ENCODE measurements at places on chromosomes 3 and 15.

GRCh38 chr3:72789786-72790185 lies 58.5 kb downstream of the SHQ1 start:
- no peak for DNase-seq

- DNase-seq, result no peak
These were observed 94.5 kb downstream of the SERPINI1 start for GRCh38 chr3:167830007-167830406.

DNA sequence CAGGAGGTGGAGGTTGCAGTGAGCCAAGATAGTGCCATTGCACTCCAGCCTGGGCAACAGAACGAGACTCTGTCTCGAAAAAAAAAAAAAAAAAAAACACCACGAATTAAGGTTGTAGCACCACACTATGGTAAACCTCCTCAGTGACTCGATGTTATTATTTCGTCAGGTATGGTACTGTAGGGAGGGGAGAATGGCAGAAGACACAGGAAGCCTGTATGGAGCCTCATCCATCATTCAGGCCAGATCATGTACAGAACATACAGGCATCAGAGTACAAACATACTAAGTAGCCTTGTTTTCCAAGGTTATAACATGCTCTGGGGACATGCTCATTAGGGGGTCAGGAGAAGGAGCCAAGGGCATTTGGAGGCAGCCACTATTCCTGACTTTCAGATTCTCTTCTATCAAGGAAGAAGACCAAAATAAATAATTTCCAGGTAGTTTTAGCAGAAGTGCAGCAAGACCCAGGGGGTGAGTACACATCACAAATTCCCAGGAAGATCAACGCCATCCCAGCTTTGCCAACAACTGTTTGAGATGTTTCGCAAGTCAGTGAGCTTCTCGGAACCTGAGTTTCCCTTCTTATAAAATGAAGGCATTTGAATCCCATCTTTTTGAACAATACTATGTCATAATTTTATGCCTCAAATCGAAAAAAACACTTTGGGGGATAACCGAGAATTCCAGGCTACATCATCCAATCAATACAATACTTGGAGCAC lies 79.8 kb downstream of the FOXP1 start:
- DNase-seq, result no peak

GRCh38 chr3:138327831-138328230 lies 1.8 kb downstream of the NME9 start:
- no peak for DNase-seq

GRCh38 chr3:187746442-187747281 lies 1.4 kb upstream of the BCL6 start:
- DNase-seq, result no peak

GRCh38 chr3:26259176-26259575 lies 363.4 kb upstream of the LRRC3B start:
- DNase-seq, result no peak

DNA sequence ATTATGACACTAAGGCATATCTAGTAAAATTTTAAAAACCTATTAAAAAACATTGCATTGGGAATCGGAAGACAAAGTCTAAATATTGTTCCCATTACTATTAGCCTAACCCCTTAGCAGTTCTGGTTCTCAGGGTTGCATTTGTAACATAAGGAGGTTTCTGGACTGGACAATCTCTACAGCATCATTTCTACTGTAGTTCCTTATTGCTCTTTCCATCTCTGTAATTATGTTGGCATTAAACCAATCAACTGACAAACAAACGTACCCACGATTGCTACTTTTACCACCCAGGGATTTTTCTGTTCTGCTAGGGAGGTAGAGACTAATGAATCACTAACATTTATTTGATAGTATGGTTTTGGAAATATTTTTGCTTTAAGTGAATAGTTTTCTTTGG lies 190.8 kb downstream of the CBLB start:
- DNase-seq, result no peak

GRCh38 chr3:6571448-6571847 lies 289.5 kb upstream of the GRM7 start:
- no peak for DNase-seq

DNA sequence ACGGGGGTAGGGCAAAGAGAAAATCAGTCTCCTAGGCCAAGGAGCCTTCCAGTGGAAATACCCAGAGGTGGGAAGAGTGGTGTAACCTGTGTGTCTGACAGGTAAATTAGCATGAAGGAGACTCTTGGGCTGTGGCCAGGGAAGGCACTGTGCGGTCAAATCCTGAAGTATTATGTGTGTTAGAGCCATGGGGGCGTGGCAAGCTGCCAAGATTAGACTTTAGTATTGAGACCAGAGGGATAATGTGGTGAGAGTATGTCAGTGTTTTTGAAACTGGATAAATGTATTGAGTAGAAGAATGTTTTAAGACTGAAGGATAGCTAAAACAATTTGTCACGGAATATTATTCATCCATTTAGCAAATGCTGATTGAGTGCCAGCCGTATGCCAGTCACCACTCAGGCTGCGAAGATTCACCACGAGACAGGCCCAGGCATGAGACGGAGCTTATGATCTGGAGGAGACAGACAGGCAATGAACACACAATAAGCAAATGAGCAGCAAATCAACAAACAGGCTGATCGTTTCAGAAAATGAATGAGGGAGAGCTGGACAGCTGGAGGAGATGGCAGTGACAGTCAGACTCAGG lies 445.9 kb downstream of the MCTP2 start:
- no peak for DNase-seq

GRCh38 chr3:178203165-178203564 lies 333.1 kb upstream of the KCNMB2 start:
- no peak for DNase-seq

- DNase-seq, result no peak
These were observed 135.1 kb downstream of the TBL1XR1 start for GRCh38 chr3:177062052-177062732.

GRCh38 chr15:40438712-40439111 lies 2.0 kb upstream of the BAHD1 start:
- no peak for DNase-seq

DNA sequence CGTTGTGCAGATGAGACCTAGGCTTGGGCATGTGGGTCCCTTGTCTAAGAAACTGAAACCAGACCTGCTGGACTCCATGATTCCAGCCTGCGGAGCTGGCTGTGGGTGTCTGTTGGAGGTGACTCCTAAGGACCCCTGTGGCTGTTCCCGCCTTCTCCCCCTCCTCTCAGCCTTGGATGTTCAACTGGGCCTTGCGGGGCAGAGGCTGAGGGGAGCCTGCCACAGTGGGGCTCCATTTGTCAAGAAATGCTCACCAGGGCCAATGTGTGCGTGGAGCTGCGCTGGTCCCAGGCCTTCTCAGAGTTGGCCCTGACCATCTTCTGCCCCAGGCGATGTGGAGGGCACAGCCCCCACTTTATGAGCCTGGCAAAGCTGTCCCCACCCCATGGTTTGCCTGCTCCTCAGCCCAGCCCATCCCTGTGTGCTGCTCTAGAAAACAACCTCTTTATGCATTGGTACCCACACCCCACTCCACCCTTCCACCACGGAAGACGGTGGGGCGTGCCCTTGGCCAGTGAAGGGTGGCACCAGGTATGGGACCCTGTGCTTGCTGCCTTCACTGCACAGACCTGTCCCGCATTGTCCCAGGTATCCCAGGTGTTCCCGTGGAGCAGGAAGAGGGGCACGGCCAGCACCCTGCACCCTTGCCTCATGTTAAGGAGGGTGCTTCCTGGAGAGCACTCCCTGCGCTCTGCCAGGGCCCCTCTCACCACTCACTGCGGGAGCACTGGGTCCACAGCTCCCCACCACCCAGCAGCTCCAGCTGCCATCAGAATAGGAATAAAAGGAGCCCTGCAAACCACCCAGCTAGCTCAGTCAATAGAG lies 7.9 kb downstream of the MESP2 start:
- peak; percentile 37 for DNase-seq

- DNase-seq, result no peak
These were observed 242.1 kb downstream of the CBLB start for GRCh38 chr3:105626739-105627138.

GRCh38 chr15:30824518-30825195 lies 79.1 kb upstream of the FAN1 start:
- no peak for DNase-seq

DNA sequence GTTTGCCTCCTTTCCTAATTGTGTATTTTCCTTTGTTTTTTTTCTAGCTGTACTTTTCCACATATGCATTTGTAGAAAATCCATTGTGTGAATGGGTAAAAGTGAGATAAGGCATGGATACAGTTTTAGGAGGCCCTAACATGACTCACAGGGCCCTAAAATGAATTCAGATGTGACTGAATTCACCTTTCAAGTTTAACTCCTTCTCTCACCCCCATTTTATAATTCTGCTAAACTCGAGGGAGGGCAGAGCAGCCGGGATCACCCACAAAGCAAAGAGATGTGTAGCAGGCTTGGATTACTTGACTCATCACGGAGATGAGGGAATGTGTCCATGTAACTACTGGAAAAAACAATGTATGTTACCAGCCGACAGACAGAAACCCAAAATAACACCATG lies 59.9 kb downstream of the FOXP1 start:
- DNase-seq, result no peak

DNA sequence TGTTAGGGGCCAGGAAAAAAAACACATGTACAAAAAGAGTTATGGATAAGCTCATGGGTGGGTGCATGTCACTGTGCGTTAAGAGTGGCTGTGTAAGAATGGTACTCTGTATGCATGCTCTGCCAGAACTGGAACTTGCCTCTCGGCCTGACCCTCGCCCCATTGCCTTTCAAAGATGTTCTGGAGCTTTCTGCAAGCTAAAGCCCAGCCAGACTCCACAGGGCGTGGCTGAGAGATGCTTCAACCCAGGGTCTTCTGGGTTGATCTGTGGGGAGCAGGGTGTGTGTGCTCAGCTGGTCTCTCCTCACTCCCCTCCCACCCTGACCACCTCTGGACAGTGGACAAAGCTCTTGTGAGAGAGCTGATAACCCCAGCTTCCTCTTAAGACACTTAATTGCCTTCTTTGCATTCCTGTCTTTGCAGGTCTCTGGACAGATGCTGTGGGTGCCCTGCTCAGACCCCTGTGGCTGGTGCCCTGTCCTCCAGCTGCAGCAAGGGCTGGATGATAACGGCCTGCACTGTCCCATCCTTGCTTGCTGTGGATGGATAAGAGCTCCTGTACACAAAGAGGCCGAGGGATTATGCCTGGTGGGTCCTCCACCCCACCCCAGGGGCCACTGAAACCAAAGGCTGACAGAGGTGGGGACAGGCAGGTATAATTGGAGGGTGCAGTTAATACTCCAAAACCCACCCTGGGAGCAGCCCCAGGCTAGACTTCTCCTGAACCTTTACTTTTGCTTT lies 28.7 kb downstream of the ALDH1L1 start:
- DNase-seq, result no peak

DNA sequence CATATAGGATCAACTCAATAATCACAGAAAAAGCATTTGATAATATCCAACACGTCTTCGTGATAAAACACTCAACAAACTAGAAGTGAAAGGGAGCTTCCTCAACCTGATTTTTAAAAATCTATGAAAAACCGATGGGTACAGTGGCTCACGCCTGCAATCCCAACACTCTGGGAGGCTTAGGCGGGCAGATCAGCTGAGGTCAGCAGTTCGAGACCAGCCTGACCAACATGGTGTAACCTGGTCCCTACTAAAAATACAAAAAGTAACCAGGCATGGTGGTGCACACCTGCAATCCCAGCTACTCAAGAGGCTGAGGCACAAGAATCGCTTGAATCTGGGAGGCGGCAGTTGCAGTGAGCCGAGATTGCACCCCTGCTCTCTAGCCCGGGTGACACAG lies 2.2 kb upstream of the MFGE8 start:
- DNase-seq, result no peak

- DNase-seq, result no peak
These were observed 36.2 kb downstream of the CDCP1 start for GRCh38 chr3:45109771-45110508.

GRCh38 chr3:36674816-36675215 lies 89.5 kb downstream of the DCLK3 start:
- DNase-seq, result no peak

DNA sequence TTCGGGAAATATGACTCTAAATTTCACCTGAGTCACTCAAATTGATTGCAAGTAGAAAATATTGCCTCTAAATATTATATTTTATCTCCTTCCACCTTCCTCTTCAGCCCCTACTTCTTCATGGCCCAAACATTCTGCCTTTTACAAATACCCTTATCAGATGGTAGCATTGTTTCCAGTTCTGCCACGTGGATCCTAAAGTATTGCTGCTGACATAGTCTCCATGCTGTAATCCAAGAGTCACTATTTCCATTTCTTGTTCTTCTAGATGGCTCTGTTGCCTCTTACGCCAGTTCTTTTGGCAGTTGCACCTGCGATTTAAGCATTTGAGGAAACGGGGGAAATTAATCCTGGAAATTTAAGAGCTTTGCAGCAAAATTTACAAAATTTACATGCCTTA lies 13.6 kb downstream of the LMOD3 start:
- DNase-seq, result no peak

- DNase-seq, result no peak
These were observed 38.4 kb upstream of the SLC6A11 start for GRCh38 chr3:10777627-10778026.

DNA sequence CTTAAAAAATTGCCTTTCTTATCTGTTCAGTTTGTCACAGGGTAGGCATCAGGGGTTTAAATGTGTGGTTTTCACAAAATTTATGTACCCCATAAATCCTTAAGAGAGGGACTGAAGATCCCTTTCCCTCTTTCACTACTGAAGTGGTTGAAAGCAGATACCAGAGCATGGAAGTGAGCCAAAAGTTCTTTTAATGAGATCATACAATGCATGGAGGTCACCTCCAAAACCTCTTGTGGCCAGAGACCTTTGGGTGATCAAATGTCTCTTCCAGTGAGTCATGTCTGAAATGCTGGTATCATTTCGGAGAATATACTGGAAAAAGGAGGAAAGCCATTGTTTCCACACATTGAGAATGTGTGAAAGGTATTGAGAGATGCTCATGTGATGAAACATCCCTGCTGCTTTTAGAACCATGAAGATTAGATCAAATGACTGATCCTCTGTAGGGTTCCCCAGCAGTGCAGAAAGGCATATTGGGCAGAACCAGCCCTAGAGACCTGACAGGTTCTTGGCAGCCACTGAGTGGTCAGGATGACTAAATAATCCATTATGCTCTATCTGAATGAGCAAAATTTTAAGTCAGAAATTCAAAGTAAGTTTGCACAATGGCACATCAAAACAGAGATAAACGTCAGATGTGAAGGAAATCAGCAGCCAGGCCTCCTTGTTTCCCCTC lies 165.8 kb upstream of the SLC2A2 start:
- no peak for DNase-seq

DNA sequence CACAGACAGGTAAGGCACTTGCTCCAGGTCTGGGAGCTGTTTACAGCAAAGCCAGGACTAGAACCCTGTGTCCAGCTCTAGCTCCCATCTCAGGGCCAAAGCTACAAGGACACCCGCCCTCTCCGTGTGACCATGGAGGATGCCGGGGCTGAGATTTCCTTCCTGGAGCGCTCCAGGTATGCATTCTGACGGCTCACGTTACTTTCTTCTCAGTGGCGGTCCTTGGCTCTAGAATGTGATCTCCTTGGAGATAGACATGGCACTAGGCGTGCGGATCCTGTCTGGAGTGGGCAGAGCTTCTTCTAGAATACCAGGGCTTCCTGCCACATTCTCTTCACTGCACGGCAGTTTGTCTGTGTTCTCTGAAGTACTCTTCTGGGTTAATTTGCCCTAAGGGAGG lies 185.7 kb downstream of the OPA1 start:
- no peak for DNase-seq

GRCh38 chr15:49044002-49044401 lies 2.2 kb downstream of the SECISBP2L start:
- no peak for DNase-seq
